ENCODE measurements at places on chromosomes 4 and X.
A peak's percentile ranks its signal among the peaks of the same experiment; 100 is the strongest.

DNA sequence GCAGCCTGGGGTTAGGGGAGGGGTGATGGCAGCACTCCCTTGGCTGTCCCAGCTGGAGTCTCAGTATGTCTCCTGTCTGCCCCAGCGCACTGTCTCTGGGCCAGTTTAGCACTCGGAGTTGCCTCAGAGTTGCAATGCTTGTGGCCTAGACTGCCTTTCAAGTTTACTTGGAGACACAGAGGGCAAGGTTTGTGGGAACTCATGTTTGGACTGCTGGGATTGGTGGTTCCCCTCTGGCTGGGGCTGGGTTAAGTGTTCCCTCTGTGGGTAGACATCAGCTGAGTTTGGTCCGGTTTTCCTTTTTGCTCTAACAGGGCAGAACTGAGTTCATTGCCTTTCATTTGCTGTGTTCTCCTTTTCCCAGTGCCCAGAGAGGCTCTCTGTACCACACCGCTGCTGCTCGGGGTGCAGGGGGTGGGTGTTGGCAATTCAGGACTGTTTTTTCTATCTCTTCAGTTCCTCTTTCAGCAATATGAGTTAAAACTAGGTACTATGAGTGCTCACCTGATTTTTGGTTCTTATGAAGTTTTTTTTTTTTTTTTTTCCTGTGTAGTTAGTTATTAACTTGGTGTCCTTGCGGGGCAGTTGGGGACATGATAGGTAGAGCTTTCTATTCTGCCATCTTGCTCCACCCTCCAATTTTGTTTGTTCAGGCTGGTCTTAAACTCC is 17.2 kb downstream of the RAB33B start:
- no peak for DNase-seq

DNA sequence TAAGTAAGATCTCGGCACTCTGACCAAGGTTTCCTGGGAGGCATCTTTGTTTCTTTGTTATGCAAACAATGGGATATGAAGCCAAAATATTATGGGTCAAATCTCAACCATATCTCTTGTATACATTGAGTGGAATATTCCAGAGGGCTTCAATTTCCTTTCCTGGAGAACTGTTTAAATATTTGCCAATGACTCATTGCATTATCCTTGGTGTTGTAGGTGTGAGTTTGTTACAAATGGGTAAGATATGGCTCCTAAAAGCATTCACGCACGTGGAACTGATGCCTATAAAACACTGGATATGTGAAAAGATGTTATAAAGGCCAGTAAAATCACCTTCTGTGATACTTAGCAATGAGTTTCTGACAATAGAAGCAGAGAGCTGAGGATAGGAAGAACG is 150.5 kb upstream of the WDR1 start:
- no peak for DNase-seq

DNA sequence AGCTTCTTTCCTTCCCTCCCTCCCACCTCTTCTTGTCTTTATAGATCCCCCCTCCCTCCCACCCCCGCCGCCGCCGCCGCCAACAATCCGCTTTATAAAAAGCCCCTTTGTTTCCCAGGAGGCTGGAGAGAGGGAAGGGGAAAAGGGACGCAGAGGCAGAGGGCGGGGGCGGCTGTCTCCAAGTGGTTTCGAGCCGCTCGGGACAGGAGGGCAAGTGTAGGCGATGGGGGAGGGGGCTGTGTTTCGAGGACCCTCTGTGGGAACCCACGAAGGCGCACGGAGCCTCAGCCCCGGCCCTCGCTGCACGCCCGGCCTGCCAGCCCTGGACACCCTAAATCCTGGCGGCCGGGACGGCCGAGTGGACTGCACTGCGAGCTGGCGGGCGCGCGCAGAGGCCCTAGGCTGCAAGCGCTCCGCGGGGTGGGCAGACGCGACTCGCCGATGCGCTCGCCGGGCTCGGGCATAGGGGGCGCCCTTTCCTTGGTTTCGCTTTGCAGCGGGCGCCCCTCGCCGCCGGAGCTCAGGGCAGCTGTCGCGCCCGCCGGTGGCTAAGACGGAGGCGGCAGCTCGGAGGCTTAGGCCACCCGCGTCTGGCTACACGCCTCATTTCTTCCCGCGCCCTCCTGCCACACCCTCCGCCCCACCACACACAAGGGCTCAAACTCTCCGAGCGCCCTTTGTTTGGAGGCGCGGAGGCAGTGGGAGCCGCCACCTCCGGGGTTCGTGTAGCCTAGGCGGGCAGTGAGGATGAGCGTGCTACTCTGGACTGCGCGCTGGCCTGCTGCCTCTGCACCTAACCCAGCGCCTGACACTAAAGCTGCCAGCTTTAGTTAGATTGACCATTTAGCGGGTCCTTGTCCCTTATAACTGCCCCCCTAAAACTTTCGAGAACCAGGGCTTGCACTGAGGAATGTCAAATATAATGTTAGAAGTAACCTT is 2.2 kb downstream of the MAMLD1 start:
- DNase-seq, result peak; percentile 79

DNA sequence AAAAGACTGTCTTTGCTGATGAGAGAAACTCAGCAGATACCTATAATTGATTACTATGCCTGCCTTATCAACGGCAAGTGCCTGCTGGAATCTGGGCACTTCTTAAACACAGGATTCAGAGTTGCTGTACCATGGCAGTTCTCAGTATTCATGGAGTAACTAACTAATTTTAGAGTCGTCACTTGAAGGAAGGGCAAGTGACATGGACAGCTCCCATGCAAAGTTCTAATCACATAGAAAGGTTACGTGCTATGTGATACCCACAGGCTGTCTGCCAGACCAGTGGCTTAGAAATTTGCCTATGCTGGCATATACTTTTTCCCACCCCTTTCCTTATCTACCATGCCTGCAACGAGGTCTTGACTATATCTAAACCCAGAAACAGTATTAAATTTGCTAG is 931.1 kb upstream of the TENM3 start:
- no peak for DNase-seq

DNA sequence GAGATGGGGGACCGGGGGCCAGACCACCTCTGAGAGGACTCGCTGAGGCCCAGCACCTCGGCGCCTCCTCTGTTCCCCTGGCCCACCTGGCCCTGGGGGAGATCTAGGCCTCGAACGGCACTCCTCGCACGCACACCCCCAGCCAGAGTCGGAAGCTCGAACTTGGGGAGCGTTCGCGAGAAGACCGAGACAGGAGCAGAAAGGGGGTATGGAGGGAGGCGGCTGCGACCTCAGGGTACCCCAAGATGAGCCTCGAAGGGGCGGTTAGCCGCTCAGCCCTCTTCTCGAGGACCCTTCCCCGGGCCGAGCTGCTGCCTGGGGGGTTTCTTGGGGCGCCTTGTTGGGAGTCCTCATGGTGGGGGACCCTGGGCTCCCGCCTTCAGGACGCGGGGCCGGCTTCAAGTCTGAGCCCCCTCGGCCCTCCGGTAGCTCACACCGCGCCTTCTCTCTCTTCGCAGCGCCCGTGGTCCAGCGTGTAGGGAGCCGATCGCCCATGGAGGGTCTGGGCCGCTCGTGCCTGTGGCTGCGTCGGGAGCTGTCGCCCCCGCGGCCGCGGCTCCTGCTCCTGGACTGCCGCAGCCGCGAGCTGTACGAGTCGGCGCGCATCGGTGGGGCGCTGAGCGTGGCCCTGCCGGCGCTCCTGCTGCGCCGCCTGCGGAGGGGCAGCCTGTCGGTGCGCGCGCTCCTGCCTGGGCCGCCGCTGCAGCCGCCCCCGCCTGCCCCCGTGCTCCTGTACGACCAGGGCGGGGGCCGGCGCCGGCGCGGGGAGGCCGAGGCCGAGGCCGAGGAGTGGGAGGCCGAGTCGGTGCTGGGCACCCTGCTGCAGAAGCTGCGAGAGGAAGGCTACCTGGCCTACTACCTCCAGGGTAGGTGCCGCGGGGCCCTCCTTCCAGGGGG is 706 bp downstream of the DUSP9 start:
- no peak for DNase-seq

GRCh38 chr4:36255577-36255976 is 11.3 kb upstream of the ARAP2 start:
- peak; percentile 54 for DNase-seq

DNA sequence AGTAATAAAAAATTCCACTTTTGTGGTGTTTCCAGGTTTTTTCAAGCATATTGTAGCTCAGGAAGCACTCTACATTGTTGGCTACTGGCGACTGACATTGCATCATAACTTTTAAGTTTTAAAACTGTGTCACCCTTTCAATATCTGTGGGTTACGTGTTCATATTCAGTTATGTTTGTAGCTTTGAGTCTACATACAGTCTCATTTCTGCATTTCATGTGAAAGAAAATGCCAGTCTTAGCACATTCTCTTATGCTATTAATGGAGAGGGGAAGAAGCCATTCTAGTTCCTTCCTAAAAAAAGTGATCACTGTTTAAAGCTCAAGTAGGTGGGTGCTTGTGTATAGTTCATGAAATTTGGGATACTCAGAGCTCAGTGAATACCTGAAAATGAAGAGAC is 38.1 kb downstream of the DIAPH2 start:
- no peak for DNase-seq

DNA sequence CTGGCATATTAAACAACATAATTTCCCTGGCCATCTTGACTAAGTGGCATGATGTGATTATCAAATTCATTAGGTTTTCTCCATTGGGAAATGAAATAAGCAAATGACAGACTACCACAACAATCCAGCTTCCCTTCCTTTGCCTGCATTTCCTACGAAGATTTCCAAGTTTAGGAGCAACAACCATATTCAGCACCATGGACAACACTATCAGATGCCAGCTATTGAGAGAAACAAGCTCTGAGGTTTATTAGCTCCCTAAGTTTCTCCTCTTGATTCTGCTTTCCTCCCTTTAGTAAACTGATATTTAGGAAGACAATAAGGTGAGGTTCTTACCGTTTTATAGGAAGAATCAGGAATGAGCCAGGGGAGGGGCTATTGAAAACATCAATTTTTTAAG is 36.2 kb downstream of the DCX start:
- DNase-seq, result no peak

GRCh38 chrX:20362268-20363267 is 95.9 kb upstream of the RPS6KA3 start:
- no peak for DNase-seq

GRCh38 chr4:692771-693554 is 4.0 kb upstream of the SLC49A3 start:
- no peak for DNase-seq

GRCh38 chr4:7358100-7358735 is 76.5 kb downstream of the PSAPL1 start:
- DNase-seq, result no peak

DNA sequence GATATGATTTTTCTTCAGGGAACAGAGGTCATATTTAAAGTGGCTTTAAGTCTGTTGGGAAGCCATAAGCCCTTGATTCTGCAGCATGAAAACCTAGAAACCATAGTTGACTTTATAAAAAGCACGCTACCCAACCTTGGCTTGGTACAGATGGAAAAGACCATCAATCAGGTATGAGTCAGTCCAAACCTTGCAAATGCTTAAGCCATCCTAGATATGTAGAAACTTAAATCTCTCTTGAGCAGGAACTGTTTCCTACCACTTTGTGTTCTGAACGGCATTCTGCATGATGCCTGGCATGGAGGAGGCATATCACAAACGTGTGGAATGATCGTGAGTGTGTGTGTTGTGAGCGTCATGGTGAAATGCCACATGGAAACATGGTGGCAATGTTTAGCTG is 164.8 kb downstream of the PTTG2 start:
- no peak for DNase-seq

- DNase-seq, result no peak
Observed at GRCh38 chr4:111649308-111649707, 495.9 kb upstream of the FAM241A start.

DNA sequence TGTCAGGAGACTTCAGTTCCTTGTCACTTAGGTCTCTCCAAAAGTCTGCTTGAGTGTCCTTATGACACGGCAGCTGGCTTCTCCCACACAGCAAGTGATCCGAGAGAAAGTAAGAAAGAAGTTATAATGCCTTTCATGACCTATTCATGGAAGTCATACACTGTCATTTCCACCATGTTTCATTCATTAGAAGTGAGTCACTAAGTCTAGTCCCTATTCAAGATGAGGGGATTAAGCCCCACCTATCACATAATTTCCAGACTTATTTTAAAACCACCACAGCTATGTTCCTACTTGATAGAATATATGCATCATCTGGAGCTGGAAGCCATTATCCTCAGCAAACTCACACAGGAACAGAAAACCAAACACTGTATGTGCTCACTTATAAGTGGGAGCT is 25.2 kb upstream of the COL25A1 start:
- DNase-seq, result no peak

- DNase-seq, result no peak
Observed at GRCh38 chr4:61877893-61878292, 677.8 kb downstream of the ADGRL3 start.

GRCh38 chr4:76546327-76546726 is 111.3 kb downstream of the SHROOM3 start:
- no peak for DNase-seq

DNA sequence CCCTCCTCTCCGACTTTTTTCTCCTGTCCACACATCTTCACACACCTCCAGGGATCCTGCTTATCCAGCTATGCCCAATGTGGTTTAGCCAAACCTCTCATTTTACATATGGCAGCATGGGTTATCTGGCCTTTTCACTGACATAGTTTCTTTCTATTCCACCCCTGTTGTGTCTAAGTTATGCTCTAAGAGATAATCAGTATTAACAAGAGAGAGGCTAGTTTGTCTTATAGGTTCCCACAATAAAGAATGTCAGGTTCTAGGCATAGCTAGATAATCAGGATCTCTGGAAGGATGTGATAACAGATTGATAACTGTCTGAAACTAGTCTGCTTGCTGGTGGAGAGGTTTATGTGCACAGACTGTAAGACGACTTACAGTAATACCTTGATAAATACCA is 7.7 kb upstream of the GALNT7 start:
- no peak for DNase-seq

DNA sequence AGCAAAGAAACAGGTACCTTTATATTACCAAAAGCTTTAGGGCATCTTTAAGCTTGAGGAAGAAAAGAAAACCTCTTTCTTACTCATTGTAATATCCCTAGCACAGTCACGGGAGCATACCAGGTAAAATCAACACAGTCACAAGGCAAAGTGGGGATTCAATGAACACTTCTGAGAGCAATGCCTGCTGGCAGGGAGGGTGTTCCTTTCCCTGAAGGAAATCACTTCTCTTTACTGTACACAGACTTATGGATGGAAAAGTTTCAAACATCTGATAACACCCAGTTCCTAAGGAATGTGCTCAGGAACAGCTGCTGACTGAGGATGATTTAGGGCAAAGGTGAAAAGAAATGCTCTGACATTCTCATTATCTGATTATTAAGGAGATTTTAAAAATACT is 94.8 kb downstream of the MAML3 start:
- DNase-seq, result no peak

DNA sequence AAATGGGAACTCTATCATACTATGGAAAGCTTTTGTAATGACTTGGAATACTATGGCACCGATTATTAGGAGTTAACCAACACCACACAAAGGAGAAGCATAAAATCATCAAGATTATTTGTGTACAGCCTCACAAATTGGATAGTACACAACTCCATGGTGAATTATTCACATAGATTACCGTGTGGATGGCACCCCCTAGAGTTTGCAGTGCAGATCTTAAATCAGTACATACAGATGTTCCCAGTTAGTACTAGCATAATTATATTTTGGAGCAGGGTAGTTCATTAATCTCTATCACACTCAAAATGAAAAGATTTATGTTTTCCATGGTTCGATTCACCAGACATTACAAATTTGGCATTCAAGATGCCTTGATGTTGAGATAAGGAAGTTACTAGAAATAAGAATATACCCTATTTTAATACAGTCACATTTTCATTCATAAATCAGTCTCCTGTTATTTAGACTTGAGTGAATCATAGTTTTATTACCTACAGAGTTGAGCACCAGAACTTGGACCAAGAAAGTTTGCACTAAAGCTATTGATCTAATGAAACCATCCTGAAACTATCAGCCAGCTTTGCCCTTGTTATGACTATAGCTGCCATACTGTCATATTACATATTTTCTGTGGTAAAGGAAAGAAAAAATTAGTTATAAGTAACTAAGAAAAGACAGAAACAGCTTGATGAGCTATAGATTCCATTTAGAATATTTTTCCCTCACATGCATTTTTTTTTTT is 531.8 kb downstream of the GLUD2 start:
- peak; percentile 21 for DNase-seq

Data from stimulated activated CD8-positive, alpha-beta memory T cell treated with anti-CD3 and anti-CD28 coated beads, Interleukin-4, amount 100 ng/mL, for 48 hours (primary cell).